ENCODE measurements at places on chromosomes 4 and X.

DNA sequence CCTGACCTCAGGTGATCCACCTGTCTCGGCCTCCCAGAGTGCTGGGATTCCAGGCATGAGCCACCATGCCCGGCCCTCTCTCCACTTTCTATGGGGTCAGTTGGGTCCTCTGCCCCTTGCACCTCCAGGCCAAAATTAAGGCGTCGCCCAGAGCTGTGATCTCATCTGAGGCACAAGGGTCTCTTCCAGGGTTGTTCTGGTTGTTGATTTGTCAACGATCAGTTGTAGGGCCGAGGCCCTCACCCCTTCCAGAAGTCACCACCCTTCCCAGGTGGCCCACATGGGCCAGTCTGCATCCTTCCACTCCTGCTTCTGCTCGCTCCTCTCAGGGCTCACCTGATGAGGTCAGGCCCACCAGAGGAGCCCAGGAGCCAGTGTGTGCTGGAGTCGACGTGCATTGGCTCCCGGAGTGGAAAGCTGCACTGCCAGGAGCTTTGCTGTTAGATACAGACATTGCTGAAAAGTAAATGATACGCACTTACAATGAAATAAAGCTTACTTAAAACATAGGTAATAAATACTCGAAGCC, 14.3 kb upstream of the TMEM271 start:
- DNase-seq, result no peak

DNA sequence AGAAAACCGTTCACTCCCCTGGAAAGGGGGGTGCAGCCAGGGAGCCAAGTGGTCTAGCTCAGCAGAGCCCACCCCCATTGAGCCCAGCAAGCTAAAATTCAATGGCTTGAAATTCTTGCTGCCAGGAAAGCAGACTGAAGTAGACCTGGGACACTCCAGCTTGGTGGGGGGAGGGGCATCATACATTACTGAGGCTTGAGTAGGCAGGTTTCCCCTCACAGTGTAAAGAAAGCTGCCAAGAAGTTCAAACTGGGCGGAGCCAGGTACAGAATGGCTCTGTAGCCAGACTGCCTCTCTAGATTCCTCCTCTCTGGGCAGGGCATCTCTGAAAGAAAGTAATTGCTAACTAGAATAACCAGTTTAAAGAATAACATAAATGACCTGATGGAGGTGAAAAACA, 372.3 kb upstream of the F9 start:
- DNase-seq, result no peak

- no peak for DNase-seq
Observed at GRCh38 chrX:148284821-148285220, 215.6 kb upstream of the AFF2 start.

DNA sequence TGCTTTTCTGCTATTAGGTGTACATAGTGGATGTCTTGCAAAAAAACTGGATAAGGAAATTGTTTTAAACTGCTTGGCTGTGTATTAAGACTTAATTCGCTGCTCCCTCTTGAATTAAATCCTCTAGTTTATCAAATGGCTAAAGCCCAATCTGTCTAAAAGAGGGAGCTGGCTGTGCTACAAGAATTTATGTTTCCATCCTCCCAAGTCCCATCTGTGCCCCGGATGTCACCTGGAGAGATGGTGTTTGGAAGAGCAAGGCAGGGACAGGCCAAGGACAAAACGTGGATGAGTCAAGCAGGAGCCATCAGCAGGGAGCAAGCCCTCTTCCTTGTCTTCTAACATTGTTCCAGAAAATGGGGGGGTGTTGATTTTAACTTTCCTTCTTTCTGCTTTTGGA, 171.3 kb upstream of the LCORL start:
- no peak for DNase-seq

GRCh38 chrX:123013141-123013540, 170.9 kb upstream of the GRIA3 start:
- no peak for DNase-seq

GRCh38 chr4:1753697-1754311, 32.5 kb downstream of the TACC3 start:
- no peak for DNase-seq
